ENCODE measurements at places on chromosomes 12 and 14.

GRCh38 chr12:82069931-82070514, 288.2 kb downstream of the CCDC59 start:
- DNase-seq: no peak

- DNase-seq: no peak
These were observed 11.9 kb downstream of the MED13L start for GRCh38 chr12:116265351-116266147.

DNA sequence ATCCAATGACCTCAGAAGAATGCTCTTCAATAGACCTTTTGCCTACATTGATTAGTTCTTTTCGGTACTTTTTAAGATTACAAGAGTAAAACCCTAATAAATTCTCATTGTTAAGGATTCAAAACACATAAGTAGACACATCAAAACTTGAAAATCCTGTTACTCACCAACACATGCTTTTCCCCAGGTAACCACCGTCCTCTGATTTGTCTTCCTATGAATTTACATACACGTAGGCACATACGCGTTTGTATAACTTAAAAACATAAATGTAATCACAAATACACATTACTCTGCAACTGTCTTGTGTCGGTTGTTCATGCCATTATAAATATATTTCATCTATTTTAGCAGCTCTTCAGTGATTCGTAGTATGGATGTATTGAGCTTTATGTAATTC, 910 bp upstream of the WASHC4 start:
- no peak for DNase-seq

GRCh38 chr14:101604935-101605780, 43.9 kb downstream of the DIO3 start:
- no peak for DNase-seq

GRCh38 chr12:8572507-8572906, 31.8 kb upstream of the CLEC4E start:
- DNase-seq: no peak

- DNase-seq: no peak
These were observed 367.8 kb upstream of the CLEC14A start for GRCh38 chr14:38623661-38624060.

GRCh38 chr12:62542814-62543213, 76.2 kb downstream of the MON2 start:
- DNase-seq: no peak

DNA sequence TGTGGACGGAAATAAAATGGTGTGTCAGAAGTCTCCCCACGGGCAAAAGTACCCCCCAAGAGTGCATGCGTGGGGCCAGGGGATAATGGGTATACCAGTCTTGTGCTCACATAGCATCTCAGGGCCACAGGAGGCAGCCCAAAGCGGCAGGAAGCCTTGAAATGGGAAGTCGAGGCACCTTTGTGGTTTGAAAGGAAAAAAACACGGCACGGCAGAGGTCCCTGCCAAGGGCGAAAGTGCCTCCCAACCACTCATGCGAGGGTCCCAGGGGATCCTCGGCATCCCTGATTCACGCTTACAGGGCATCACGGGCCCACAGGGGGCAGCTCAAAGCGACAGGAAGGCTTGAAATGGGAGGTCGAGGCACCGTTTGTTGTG, 583.2 kb downstream of the ALG10 start:
- no peak for DNase-seq

DNA sequence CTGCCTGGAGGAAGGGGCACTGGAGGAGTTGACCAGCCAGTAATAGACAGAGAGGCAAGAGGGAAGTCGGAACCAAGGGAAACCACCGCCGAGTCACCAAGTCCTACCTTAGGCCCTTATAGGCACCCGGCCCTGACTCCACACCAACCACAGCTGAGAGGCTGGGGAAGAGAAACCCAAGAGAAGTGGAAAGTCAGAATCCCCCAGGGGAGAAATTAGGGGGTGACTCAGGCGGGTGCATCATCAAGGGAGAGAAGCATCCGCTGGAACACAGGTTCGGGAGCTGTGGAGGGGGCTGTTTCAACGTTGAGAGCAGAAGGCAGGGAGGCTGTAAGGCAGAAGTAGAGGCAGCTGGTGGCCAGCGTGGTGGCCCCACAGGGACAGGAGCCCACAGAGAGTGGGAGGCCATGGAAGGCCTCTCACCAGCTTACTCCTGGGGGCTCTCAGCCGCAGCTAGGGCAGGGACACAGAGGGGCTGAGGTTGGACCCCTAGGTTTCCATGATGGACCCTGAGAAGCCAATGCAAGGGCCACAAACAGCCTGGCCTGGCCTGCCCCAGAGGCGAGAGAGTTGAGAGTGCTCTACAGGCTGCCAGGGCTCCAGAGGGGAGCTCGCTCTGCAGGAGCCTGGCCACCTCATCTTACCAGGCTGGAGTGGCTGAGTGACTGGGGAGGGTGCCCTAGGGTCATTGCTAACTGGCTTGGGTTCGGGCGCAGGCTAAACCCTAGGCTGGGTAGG, 1.4 kb upstream of the TRMT61A start:
- DNase-seq: no peak

DNA sequence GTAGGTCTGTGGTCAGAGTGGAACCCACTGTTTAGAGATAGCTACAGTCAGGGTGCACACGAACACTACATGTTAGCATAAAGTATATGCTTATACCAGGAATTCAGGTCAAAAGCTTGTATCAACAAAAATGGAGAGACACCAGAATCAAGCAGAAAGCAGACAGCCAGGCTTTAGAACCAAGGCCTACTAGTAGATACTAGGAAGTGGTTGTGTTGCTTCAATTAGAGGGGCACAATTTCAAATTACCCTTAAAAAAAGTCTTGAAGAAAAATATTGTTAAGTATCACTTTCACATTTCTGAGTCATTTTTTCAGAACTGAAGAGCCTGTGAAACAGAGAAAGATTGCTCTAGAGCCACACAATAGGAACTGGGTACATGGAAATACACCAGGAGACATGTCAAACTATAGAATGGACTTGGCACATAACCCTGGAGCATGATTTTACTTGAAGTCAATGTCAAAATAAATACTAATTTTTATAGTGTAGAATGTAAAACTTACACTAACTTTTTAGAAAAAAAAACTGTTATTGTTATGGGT, 41.6 kb downstream of the LRRC9 start:
- no peak for DNase-seq

GRCh38 chr12:71731439-71732356, 23.0 kb upstream of the RAB21 start:
- DNase-seq: no peak

- DNase-seq: no peak
These were observed 21.6 kb upstream of the CCDC60 start for GRCh38 chr12:119312904-119313303.

DNA sequence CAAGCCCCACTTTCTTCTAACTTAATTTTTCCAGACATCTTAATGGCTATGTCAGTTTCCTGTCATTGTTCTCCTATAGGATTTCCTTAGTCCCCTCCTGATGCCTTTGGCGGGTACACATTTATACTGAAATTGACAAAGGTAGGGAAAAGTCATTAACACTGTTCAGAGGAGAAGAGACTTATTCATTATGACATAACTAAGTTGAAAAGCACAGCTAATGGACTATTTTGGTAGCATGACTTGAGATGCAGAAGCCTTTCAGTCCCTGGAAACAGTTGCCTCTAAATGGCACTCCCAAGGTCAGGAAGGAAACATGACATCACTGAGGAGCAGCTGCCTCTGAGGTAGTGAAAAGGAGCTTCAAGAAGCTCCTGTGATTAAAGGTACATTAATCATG, 317.5 kb upstream of the KITLG start:
- DNase-seq: no peak

DNA sequence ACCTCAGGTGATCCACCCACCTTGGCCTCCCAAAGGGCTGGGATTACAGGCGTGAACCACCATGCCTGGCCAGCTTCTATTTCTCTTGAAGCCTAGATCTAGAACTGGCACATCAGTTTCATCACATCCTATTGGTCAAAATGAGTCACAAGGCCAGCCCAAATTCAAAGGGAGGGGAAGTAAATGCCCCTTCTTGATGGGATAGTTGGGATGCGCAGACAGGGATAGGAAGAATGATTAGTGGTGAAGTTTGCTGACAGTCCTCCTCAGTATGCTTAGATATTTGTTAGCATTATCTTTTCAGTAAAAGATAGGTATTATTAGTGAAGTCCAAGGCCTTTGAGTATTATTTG, 33.4 kb downstream of the CRADD start:
- DNase-seq: no peak

DNA sequence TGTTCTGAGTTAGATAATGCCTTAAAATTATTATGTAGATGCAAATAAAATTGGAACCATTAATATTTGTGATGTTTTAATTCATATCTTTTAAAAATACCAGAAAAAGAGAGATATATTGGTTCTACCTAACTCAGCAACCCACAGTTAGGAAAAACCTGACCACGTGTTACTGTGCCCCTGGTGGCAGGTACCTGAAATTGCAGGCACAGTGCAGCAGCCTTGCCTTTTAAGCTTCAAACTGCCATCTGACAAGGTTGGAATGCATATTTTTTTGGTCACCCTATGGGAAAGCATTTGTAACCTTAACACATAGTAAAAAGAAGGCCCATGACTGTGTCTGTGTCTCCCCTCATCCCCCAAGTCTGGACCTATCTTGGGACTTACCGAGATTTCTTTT, 109.4 kb upstream of the NOS1 start:
- no peak for DNase-seq

GRCh38 chr14:60815371-60815770, 80.8 kb downstream of the MNAT1 start:
- DNase-seq: no peak

- peak; percentile 26 for DNase-seq
These were observed 150.8 kb downstream of the TTC8 start for GRCh38 chr14:88975043-88975830.

GRCh38 chr12:110002676-110003515, 3.7 kb downstream of the ANKRD13A start:
- no peak for DNase-seq

- peak; percentile 67 for DNase-seq
These were observed 7.6 kb downstream of the SLC38A2 start for GRCh38 chr12:46364777-46365580.

DNA sequence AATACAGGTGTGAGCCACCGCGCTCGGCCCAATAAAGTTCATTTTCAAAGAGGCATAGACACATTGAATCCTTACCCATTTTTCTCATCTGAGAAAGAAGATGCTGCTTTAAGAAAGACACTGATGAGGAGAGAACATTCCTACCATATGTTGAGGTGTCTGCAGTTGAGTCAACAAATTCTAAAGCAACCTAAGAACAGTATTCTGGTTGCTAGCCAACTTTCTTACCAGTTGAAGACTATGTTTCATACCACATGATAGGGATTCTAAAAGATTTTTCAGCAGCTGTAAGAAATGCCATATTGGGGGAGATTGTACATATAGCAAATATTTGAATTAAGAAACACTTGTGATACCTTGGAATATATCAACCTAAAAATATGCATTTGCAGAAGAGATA, 160.1 kb downstream of the SRGAP1 start:
- no peak for DNase-seq

DNA sequence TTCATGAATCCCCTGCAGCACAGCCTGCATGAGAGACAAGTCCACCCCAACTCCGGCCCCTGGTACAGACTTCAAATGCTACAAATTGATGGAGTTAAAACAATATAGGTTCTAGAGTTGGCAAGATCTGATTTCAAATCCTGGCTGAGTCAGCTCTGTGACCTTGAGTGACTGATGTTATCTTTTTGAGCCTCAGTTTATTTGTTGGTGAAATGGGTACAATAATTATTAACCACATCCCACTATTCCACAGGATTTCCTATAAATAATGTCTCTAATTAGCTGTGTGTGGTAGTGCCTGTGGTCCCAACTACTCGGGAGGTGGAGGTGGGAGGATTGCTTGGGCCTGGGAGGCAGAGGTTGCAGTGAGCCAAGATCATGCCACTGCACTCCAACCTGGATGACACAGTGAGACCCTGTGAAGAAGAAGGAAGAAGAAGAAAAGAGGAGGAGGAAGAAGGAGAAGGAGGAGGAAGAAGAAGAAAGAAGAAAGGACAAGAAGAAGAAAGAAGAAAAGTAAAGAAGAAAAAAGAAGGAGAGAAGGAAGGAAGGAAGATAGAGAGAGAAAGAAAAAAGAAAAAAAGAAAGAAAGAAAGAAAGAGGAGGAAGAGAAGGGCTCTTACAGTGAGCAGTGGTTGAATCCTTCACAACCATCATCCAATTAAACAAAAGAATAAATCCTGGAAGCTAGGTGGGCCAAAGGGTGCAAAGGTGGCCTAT, 39.7 kb upstream of the DICER1 start:
- no peak for DNase-seq

DNA sequence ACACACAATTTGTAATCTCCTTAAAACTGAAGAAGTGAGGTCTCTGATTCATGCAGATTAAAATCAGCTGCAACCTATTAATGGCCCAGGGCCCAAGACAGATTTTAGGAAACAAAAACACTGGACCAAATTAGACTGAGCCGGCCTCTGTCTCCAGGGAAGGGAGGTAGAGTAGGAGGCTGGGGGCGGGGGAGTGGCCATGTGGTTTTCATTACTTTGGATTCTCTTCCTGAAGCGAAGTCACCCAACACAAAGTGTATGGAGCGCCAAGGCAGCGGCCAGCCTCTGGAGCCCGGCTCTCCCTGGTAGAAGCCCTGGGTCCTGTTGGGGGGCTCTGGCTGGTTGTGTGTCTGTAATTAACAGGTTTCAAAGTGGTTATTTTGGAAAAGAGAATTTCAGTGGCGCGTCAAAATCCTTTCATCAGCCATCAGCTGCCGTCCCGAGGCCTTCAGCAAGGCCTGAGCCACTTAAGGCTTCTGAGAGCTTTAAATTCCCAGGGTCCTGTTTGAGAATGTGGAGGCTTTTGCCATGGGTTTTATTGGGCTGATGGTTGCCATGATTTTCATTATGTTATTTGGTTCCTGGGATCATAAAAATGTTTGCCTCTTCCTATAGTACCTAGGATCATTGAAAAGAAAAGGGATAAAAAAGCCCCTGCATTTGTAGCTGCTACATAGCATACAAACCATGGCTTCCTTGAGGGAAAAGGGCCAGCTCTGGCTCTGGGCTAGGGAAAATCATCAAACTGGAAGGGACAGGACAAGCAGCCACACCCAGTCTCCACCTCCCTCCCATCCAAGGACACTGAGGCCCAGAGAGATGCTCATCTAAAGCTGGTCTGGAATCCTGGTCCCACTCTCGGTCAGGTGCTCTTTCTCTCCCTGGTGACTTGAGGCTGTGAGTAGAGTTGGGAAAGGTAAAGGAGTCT, 282.4 kb downstream of the ZFP36L1 start:
- DNase-seq: peak; percentile 47

- no peak for DNase-seq
These were observed 23.6 kb upstream of the RPLP0 start for GRCh38 chr12:120224304-120225199.

DNA sequence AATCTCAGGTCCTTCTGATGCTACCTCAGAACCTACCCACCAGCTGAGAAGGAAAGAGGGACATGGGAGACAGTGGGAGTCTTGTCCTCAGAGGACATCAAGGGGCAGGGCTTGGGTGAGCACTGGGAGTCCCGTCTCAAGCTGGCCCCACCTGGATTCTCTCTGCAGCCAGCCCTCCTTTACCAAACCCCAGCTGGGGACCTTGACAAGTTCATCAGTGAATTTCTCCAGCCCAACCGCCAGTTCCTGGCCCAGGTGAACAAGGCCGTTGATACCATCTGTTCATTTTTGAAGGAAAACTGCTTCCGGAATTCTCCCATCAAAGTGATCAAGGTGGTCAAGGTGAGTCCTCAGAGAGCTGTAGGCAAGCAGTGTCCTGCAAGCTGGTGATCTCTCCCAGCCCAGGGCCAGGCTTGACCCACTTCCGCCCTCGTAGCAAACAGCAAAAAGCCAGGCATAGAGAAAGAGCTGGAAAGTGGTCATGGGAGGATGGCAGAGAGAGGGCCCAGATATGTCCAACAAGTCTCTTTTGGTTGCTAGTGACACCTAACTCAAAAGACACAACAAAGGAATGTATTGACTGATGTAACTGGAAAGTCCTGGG, 14.2 kb upstream of the OAS2 start:
- DNase-seq: no peak

GRCh38 chr14:85444635-85445034, 85.3 kb upstream of the FLRT2 start:
- DNase-seq: no peak

Data from ovary (tissue), 10 donors.